Activated effector memory CD4-positive, alpha-beta T cell treated with Interleukin-2 at 50 U/mL for 16 hours (primary cell): ENCODE measurements at places on chromosomes 5 and 9.

DNA sequence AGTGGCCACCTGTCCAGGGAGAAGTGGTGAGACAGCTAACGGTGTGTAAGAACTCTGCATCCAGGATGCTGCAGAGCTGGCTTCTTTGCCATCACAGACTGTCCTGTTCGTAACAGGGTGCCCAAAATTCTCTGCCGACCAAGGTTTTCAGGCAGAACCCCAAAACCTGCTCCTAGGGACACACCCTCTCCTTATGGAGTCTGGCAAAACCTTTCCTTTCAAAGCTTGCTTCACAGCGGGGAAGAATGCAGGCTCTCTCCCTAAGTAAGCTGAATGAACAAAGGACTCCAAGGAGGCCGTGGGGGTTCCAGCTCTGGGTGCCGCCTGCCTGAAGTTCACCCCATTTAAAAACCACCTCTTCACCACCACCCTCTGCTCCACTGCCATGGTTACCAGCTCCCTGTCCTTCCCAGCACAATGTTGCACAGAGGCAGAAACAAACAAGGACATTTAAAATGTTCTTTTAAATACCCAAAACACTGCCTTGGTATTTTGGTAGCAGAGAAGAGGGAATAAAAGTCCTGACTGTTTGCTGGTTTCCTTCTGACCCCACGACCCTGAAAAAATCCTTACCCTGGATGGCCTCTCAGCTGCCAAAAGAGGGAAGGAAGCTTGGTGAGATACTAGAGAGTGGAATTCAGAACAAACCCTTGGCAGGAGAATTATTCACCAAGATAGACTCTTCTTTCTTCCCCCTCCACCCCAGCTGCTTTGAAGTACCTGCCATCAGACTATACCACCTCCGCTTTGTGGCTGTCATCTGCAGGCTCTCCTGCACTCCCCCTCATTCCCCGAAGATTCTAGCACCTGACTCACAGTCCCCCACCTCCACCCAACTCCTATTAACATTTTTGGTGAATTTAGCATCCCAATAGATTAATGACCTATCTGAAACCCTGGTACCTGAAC, 7.1 kb upstream of the KLF9 start:
- no peak for DNase-seq

GRCh38 chr9:131826966-131827525, 87.2 kb upstream of the RAPGEF1 start:
- DNase-seq: no peak

- no peak for DNase-seq
Observed at GRCh38 chr9:134146774-134147493, 11.1 kb downstream of the WDR5 start.

- DNase-seq: no peak
Observed at GRCh38 chr5:169993485-169993790, 13.1 kb upstream of the INSYN2B start.

- no peak for DNase-seq
Observed at GRCh38 chr9:124041817-124042116, 30.2 kb downstream of the LHX2 start.

DNA sequence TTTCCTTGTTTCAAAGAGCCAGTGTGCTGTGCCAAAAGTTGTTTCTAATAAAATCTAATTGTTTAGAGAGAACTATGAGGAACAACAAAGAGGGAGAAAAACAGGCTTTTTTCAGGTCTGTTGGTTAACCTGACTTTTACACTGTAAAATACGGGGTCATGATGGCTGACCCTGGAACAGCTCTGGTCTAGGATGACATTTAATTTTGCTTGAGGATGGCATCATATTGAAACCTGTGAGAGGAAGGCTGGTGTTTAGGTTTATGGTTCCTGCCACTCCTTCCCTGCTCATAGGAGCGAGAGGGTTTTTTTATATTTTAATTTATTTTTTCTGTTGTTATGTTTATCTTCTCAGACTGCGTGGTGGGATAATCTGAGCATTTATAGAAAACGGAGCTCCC, 327.6 kb downstream of the KDM4C start:
- no peak for DNase-seq

DNA sequence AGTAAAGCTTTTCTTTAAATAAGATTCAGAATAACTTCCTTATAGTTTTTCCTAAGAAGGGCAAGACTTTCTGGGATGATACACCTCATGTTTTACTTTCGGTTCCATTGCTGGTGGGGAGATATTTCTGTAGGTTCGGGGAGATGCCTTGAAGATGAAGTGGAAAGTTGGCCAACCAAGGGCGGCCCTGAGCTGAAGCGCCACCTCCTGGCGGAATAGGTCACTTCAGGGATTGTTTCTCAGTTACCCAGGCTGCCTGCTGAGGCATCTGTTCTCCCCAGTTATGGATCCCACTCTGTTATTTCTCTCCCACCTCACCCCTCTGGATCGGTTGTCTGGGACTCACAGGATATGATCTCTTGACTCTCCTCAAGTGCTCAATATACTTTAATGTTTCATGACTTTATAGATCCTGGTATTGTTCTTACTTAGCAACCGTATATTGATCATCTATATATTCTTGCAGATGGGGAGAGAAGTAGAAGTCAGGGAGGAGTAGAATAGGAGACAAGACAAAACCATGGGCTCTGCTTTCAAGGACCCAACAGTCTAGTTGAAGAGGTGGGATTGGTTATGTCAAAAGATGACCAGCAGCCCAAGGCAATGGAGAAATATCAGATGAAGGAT, 23.4 kb downstream of the MEGF10 start:
- peak; percentile 46 for DNase-seq

- DNase-seq: no peak
Observed at GRCh38 chr5:171010086-171010485, 148.3 kb downstream of the RANBP17 start.

DNA sequence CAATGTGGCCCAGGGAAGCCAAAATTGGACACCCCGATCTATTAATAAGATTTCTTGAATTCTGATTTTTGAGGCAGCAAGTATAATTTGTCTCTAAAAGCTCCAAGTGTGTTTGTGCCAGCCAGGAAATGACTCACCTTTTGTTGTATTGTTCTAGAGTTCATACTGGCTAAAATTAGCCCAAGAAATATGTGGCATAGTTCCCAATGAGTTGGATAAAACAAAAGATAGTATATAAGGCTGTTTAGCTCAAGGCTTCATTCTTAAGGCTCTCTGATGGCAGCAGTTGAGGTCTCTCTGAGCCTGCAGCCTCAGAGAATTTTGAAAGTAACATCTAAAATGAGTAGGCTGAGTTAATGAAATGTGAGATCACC, 21.6 kb downstream of the HMGXB3 start:
- DNase-seq: no peak

DNA sequence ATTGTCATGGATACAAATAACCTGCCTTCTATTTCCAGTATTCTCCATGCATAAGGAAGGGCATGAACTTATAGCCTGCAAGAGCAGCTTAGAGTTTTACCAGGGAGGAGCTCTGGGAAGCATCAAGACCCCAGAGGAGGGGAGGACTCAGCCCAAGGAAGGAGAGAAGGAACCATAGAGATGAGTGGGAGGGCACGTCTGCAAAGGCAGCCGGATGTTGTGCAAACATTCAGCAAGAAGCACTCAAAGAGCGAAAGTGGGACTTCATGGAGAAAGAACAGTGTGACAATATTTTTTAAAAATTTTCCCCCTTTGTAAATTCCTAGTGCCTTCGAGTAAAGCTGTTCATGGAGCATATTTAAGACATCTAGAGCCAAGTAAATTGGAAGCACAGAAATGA, 270.1 kb upstream of the PTGER4 start:
- no peak for DNase-seq

DNA sequence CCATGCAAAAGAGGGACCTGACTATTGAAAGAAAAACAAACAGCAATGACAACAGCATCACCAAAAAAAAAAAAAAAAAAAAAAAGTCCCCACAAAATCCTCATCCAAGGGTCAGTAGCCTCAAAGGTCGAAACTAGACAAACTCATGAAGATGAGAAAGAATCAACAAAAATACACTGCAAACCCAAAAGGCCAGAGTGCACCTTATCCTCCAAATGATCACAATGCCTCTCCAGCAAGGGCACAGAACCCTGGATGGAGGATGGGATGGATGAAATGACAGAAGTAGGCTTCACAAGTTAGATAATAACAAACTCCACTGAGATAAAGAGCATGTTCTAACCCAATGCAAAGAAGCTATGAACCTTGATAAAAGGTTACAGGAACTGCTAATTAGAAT, 250.4 kb upstream of the GRAMD2B start:
- DNase-seq: no peak

DNA sequence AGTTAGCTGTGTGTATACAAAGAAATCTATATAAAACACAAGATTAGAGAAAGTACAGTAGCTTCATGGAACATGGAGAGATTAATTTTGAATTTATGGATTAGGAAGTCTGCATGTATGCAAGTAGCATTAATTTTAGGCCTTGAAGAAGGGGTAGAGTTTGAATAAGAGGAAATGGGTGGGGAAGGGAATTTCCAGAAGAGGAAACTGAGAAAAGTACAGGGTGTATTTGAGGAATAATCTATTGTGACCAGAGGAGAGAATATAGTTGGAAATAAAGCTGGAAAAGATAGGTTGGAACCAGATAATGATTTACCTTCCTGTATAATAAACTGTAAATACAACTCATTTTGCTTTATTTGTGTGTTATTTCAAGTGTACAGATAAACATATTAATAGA, 53.6 kb downstream of the CWC27 start:
- DNase-seq: no peak

GRCh38 chr5:2524620-2525019, 226.9 kb downstream of the IRX2 start:
- no peak for DNase-seq

GRCh38 chr5:72280581-72281069, 39.4 kb downstream of the MRPS27 start:
- DNase-seq: no peak

DNA sequence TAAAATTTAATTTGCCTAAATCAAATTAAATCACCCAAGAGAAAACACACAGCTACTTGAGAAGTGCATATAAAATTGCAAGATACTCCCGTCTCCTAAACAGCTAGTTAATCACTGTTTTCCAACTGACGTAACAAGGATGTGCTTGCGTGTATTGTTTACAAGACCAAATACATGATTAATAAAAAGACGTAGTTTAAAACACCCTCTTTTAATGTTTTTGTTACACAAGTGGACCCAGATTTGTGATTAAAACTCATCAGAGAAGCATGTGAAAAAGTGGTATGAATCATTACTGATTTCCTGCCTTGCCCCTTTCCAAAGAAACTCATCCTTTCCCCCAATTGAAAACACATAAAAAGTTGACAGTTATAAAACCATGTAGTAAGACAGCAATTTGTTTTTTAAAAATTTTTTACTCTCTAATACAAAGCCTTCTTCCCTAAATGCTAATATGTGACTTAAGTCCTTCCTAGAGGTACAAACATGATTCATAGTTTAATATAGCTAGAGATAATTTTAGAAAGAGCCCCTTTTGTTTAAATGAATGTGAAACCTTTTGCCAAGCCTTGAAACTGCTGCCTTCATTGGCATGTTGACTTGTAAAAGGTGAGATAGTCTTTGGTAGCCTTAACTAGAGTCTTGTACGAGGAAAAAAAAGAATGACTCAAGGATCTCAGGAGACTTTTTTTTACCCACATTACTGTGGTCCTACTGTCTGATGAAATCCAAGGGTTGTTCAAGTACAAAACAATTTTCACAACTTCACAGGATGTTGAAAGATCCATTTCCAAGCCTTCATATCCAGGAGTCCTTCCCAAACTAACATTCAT, 61.4 kb upstream of the FST start:
- no peak for DNase-seq

GRCh38 chr5:93395010-93395409, 186.0 kb downstream of the NR2F1-AS1 start:
- DNase-seq: no peak

GRCh38 chr9:79233542-79233941, 338.2 kb upstream of the TLE4 start:
- no peak for DNase-seq

DNA sequence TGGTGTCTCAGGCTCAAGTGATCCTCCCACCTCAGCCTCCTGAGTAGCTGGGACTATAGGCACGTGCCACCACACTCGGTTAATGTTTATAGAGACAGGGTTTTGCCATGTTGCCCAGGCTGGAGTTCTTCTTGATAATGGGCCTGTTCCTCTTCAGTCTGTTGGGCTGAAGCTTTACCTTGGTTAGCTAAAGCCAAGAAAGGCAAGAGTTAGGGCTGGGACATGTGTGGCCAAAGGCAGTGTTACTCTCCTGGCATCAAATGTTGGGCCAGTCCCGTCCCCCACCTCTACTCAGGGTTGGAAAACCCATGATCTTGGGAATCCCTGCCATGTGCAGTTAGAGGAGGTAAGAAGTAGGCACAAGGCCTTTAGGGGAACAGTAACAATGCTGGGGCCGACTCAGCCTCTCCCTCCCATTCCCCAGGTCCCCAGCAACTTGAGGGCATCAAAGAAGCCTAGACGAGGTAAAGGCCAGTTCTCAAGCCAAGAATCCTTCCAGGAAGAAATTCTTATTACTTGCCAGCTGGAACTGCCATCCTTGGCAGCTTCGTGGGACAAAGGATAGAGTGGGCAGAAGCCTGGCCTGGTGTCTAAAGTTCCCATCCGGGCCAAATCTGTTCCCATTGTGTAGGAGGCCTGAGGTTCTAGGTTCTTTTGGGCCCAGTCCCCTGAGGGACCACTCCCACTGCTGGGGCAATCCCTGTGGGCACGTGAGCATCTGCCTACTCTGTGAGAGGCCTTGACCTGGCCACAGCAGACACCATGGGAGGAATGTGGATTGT, 4.5 kb downstream of the EGR1 start:
- DNase-seq: no peak

DNA sequence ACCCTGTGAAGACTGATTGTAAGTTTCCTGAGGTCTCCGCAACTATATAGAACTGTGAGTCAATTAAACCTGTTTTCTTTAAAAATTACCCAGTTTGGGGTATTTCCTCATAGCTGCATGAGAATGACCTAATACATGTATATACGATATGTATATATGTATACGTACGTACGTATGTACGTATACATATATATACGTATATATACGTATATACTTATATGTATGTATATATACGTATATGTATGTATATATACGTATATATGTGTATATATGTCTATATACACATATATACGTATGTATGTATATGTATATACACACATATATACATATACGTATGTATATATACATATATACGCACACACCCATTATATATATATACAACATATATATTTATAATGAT, 1153.0 kb upstream of the CDH18 start:
- no peak for DNase-seq

- no peak for DNase-seq
Observed at GRCh38 chr5:83488821-83489220, 17.3 kb downstream of the VCAN start.

- no peak for DNase-seq
Observed at GRCh38 chr5:167802755-167803431, 488.6 kb upstream of the WWC1 start.

GRCh38 chr9:108569624-108570023, 286.2 kb downstream of the ACTL7B start:
- no peak for DNase-seq

DNA sequence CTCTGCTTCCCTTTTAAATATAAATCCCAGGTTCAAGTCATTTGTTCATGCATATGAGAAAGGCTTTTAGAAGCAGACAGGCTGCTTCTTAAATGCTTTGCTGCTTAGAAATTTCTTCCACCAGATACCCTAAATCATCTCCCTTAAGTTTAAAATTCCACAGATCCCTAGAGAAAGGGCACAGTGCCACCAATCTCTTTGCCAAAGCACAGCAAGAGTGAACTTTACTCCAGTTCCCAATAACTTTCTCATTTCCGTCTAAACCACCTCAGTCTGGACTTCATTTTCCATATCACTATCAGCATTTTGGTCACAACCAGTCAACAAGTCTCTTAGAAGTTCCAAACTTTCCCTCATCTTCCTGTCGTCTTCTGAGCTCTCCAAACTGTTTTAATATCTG, 679.8 kb upstream of the FTMT start:
- no peak for DNase-seq
